ENCODE measurements at places on chromosomes 7 and 10. TPM values are rescaled to one million over a fixed set of nuclear protein-coding genes. Genes with fewer than 3 reads are reported as not detected.

The TECPR1 gene
- polyA plus RNA-seq = 20.9 TPM

GRCh38 chr10:62637249-62638061, 167.1 kb upstream of the ADO start:
- DNase-seq = peak; percentile 76

The FEZF1 gene
- not detected for polyA plus RNA-seq

- no peak for DNase-seq
Measured at GRCh38 chr7:81925530-81925929, 155.7 kb upstream of the HGF start.

The SLC26A4 gene
- polyA plus RNA-seq = 0.13 TPM

- no peak for DNase-seq
Measured at GRCh38 chr7:35467456-35467978, 213.6 kb upstream of the TBX20 start.

GRCh38 chr10:112004075-112004474, 179.5 kb downstream of the GPAM start:
- no peak for DNase-seq

The SLC18A3 gene
- polyA plus RNA-seq = not detected

The CUBN gene
- polyA plus RNA-seq = 4.7 TPM

- DNase-seq = peak; percentile 45
Measured at GRCh38 chr10:60203993-60204618, 185.6 kb downstream of the ANK3 start.

The UCN3 gene
- not detected for polyA plus RNA-seq

The OR2A1 gene
- polyA plus RNA-seq = 0.31 TPM

GRCh38 chr10:49751216-49751615, 10.9 kb downstream of the OGDHL start:
- no peak for DNase-seq

DNA sequence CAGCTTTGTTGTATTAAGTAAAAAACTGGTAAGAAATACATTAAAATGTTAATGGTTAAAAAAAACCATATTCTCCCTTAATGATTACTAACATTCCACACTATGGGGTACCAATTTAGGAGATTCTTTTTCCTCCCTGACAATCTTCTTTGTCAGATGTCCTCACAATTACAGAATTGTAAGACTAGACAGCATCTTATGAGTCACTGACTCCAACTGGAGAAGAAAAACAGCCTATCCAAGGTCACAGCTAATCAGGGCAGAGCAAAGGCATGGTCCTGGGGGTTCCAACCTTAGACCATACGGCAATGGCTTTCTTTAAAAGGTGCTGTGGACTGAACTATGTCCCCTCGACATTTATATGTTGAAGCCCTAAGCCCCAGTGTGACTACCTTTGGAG, 127.6 kb downstream of the DLG5 start:
- no peak for DNase-seq

DNA sequence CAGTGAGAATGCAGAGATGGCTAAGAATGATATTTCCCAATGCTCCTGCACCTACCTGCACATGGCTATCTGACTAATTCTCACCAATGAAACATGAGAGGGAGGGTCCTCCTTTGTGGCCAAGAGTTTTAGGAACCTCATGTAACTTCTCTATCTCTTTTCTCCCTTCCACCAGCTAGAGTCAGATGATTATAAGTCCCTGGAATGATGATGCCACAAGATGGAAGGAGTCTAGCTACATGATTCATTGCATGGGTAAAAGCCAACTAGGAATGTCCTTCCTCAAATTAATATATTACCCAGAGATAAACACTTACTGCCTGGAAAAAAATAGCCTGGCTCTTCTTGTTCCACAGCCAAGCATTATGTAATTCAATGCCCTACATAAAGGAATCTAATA, 55.1 kb upstream of the AASS start:
- no peak for DNase-seq

The RBAK gene
- polyA plus RNA-seq = 4.8 TPM

DNA sequence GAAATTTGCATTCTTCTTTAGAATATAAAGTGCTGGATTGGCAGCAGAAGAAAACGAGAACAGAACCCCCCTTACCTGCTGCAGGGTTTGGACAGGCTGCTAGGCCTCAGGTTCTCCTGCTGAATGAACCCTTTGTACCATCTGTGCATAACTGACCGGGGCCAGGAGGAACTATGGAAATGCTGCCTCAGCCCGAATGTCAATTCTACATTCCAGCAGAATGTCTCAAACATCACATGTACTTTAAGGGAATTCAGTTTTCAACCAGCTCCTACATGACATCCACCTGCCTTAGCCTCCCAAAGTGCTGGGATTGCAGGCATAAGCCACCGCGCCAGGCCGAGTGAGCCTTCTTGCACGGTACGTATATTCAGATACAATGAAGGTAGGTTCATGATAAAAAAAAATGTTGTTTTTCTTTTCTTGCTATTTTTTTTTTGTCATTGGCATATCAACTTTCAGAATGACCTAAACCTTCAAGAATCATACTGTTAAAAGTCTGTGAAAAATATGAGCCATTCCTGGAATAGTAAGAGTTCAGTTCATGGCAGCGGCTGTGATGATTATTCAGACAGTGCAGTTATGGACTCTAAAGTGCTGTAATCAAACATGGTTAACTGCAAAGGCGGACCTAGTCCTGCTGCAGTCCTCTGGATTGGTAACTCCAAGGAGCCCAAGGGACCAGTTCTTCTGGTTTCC, 84.4 kb upstream of the TNS3 start:
- DNase-seq = no peak

DNA sequence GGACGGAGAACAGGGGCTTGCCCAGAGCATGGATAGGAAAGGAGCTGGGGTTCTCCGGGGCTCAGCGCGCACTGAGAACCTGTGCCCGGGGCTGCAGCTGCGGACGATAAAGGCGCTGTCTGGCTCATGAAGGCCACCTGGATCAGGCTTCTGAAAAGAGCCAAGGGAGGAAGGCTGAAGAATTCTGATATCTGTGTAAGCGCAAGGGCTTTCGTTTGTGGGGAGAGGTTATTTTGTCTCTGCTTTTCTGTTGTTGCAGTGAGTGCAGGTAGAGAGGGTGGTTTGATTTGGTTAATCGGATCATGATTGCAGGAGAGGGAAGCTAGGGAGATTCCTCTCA, 250.5 kb downstream of the NSUN6 start:
- DNase-seq = no peak

GRCh38 chr7:2068693-2069471, 163.9 kb downstream of the MAD1L1 start:
- no peak for DNase-seq

- no peak for DNase-seq
Measured at GRCh38 chr10:35780970-35781642, 139.0 kb upstream of the FZD8 start.

DNA sequence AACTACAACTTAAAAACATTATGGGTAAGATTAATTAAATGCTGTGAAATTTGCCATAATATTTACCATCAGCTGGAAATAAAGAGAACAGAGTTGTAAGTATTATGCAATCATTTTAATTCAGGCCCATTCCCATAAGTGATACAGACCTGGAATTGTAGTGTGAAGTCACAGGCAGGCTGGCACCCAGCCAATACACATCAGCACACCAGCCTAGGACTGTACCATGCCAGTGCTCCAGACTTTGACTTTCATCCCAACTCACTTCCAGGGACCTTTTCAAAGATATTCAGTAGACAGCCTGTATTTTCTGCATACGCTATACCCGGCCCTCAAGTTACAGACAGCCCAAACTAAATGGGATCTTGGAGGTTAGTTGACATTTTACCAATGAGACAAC, 143.3 kb downstream of the TES start:
- no peak for DNase-seq

The MRPL32 gene
- polyA plus RNA-seq = 41.0 TPM

The EVX1 gene
- not detected for polyA plus RNA-seq

- DNase-seq = no peak
Measured at GRCh38 chr7:140869430-140869829, 55.3 kb downstream of the BRAF start.

DNA sequence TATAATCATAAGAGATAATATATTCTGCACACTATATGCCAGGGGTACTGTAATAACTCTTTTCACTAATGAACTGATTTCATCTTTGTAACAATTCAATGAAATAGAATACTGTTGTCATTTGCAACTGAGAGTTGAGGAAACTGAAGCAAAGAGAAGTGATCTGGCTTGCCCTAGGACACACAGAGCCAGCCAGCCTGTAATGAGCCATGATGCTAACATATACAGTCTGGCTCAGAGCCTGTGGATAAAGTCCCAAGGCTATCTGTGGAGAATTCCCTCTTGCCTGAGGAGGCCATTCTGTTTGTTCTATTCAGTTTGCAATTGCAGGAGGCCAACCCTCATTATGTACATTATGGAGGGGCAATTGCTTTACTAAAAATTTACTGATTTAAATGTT, 241.3 kb downstream of the CXCL12 start:
- DNase-seq = no peak

DNA sequence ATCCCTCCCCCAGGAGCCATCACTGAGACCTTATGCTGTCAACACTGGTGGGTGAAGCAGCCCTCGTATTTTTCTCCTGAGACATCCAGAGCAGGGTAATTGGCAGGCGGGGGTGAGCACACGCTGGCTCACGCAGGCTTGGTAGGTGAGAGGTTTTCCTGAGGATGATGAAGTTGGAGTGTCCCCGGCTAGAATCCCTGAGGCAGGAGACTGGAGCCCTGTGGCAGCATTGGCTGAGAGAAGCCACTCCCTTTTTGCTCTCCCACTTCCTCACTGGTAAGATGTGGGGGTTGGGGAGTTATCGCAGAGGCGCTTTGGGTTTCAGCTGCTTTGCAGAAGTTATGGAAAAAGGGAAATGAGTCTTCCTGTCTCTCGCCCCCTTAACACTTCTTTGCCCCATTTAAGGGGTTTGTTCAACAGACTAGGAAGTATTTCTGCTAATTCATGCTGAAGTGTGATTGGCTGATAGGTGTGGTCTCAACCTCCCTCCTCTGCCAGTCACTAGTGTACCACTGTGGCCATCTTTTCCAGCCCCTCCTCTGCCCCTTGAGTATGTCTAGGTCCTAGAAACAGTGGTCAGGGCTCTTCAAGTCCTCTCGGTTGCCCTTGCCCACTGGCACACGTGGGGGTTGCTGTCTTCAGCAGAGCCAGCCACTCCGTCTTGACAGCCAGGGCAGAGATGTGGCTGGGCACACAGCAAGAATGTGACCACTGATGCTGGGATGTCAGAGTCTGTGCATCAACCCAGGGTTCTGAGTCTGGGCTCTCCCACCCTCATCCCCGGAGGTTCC, 5.7 kb downstream of the ARPC1B start:
- DNase-seq = peak; percentile 88

The CNNM1 gene
- polyA plus RNA-seq = not detected

The LRCH4 gene
- polyA plus RNA-seq = 289 TPM

Data from B cell (primary cell).